ENCODE measurements at places on chromosomes 5 and 9.

GRCh38 chr5:80034962-80035821 is at the start of gene THBS4:
Gene THBS4, plus strand, starts transcription at chr5:80035348. Its CDS starts 190 bp downstream, at chr5:80035538.
- DNase-seq = no peak

DNA sequence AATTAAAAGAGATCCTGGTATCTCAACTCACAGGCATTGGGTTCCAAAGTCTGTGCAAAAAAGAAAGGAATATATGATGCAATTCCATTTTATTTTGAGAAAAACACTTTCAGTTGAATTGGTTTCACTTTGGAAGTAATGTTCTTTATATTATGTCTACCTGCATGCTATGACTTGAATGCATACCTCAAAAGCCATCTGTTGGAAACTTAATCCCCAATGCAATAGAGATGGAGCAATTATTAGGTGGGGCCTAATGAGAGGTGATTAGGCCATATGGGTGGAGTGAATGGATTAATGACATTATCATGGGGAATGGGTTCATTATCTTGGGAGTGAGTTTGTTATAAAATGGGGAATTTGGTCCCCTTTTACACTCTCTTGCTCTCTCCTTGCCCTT is 293.3 kb downstream of the CSNK1G3 start:
- DNase-seq = no peak

DNA sequence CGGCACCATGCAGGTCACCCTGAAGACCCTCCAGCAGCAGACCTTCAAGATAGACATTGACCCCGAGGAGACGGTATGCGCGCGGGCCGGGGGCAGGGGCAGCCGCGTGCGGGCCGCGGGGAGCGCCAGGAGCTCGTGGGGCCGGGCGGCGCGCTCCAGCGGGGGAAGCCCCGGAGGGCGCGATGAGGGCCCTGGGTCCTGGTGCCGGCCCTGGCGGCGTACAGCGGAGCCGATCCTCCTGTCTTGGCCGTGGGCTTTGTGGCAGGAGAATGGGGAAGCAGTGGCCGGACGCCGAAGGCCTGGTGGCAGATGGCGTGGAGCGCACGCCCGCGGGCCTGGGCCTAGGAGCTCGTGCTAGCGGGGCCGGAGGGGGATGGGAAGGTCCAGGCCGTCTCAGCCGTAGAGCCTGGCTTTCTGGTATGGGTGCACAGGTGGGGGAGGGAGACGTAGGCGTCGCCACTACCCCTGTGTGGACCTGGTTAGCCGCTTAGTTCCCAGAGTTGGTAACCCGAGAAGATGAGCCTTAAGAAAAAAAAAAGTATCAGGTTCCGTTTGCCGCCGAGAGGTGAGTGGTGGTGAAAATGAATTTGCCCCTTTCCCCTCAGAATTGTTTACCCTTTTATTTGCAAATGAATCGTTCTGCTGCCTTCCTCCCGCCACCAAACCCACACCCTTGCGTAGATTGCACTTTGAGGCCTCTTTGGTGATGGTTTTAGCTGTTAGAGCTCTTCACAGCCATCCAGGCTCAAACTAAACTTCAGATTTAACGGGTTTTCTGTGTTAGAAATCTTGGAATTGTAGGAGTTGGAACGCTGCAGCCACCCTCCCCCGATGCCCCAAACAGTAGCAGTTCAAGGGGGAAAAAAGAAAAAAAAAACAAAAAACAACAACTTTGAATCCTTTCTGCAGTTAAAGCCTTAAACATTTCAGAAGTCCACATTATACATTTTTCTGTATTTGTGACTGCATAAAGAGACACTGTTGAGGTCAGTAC is 841 bp downstream of the RAD23B start:
- DNase-seq = peak; percentile 89

GRCh38 chr5:87909382-87909781 is 359.3 kb downstream of the TMEM161B start:
- DNase-seq = no peak

DNA sequence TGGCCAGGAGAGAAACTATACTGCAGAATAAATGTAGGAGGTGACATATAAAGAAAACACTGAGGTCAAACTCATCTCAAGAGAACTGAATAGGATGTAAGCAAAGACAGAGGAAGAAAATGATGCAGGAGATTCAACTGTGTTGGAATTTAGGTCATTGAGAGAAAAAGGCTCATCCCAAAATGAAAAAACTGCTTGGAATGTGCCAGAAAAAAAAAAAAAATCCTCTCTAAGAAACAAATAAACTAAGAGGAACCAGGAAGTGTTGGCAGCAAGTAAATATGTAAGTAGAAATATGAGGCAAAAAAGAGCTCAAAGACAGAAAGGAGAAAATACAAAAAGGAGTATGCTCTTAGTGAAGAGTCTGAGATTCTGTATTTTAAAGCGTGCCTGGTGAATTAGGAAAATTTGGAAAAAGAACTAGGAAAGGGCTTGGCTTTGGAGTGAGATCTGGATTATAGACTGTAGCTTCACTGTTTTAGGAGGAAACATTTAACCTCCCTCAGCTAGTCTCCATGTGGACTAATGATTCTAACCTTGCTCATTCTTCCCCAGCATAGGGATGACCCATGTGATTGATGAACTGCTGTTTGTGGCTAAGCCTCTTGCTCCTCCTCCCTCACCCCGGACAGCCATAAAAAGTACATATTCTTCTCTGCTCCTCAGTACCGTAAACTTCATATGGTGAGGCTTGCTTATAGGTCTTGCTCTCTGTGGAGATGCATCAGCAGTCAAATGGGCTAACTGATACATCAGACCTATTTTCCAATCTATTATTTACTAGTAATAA is 185.6 kb upstream of the POU5F2 start:
- no peak for DNase-seq

- no peak for DNase-seq
Observed at GRCh38 chr9:132587592-132587955, 5.2 kb downstream of the BARHL1 start.

Data from upper lobe of left lung (tissue), 6 donors.